ENCODE measurements at places on chromosomes 13 and 19.

- DNase-seq, result no peak
These were observed 2.7 kb upstream of the GNA15 start for GRCh38 chr19:3132971-3133792.

DNA sequence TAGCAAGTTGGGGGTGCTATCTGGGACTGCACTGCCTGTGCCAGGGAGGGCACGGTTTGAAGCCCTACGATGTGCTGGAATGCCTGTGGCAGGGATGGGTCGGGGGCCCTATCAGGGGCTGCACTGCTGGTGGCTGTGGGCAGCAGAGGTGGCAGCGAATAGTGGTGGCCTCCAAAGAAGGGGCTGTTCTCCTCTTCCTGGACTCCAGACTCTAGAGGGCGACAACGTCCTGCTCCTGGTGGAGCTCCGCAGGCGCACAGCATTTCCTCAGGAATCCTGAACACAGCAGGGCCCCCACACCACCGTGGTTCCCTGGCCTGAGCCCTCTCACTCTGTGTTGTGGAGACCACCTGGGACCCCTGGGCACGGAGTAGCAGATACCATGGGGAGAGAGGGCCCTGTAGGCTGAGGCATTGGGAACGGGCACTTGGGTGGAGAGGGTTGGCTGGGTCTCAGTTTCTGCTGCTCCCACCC, 145.6 kb downstream of the TNFRSF19 start:
- no peak for DNase-seq

DNA sequence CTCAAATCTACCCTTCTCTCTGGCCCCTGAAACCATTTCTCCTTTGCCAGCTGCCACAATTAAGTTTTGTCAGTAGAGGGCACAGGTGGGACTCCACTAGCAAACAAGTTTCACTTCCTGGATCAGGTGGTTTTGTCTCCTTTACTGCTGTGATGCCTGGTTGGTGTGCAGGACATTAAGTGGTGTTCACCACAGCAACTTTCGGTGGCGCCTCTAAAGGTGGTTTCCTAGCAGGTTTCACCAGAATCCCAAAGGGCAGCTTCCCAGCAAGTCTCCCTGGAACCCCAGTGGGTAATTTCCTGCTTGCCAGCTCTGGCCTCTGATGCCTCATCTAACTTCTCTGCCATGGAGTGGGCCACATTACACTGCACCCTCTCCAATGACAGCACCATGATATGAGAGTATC, 16.6 kb downstream of the MED4 start:
- DNase-seq, result no peak

- no peak for DNase-seq
These were observed 729.4 kb upstream of the SGCG start for GRCh38 chr13:22451327-22451741.

DNA sequence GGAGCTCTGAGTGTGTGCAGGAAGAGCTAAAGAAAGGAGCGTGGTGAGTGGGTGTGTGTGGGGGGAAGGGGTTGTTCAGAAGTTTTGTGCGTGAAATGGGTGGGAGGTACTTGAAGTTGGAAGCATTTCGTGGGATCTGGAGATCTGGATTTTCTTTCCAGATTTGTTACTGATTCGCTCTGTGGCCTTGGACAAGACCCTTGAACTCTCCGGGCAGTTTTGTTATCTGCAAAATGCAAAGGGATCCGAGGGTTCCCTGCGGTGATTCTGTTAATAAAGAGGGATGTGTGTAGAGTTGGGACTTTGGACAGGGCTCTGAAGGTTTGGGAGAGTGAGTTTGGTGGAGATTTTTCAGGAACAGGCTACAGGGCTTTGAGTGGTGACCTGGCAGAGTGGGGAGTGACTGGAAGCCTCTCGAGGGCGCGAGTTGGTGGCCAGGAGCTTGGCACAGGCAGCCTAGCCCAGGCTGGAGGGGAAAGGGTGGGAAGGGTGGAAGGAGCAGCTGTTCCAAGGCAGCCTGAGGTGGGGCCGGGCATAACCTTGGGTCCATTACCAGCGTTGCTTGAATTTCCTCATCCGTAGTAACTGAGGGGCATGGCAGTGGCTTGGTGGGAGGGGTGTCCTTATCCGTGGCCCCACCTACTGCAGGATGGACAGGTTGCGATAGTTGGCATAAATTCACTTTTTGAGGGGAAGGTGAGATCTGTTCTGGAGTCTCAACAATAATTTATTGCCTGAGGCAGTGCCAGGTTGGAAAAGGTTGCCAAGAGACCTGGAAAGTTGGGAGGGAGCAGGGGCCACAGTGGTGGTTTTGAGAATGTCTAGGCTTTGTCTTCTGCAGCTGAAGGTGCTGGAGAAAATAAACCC, 2.1 kb downstream of the ACTN4 start:
- DNase-seq, result no peak

GRCh38 chr13:40597735-40598365, 68.6 kb downstream of the FOXO1 start:
- DNase-seq, result no peak

GRCh38 chr19:46659151-46660007, 1.6 kb downstream of the DACT3 start:
- DNase-seq, result no peak

DNA sequence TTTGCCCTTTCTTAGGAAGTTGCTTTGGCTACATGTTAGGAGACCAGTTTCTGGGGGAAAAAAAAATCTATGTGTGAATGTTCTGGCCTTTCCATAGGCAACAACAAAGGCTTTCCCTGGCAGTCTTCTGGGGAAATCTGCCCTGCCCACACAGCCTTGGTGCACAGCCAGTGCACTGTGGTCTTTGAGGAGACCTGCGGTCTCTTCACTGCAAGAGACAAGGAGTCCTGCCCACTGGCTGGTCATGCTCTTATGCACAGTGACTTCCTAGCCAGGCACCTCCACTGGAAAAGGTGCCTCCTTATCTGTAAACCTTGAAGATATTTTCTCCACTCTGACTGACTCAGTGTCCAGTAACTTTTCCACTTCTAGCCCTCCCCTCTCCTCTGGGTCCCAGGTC, 155.1 kb downstream of the SUCLA2 start:
- no peak for DNase-seq

DNA sequence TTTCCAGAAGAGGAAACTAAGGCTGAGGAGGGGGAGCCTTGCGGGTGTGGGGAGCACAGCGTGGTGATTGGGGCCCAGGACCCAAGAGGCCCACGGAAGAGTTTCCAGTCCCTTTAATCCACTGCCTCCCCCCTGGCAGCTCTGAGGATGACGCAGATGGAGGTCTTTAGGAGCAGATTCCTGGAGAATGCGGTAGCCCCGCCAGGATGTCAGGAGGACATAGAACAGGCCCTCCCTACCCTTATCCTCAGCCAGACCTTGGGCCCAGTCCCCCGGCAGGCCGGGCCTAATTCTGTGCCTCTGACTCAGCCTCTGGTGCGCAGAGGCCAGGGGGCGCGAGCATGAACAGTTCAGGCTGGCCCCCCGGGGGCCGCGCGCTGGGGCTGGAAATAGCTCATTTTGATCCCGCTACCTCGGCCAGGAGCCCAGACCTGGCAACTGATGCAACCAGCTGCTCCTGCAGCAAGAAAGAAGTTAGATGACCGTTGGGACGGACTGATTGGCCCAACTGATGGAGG, 461 bp upstream of the HSPB6 start:
- no peak for DNase-seq

DNA sequence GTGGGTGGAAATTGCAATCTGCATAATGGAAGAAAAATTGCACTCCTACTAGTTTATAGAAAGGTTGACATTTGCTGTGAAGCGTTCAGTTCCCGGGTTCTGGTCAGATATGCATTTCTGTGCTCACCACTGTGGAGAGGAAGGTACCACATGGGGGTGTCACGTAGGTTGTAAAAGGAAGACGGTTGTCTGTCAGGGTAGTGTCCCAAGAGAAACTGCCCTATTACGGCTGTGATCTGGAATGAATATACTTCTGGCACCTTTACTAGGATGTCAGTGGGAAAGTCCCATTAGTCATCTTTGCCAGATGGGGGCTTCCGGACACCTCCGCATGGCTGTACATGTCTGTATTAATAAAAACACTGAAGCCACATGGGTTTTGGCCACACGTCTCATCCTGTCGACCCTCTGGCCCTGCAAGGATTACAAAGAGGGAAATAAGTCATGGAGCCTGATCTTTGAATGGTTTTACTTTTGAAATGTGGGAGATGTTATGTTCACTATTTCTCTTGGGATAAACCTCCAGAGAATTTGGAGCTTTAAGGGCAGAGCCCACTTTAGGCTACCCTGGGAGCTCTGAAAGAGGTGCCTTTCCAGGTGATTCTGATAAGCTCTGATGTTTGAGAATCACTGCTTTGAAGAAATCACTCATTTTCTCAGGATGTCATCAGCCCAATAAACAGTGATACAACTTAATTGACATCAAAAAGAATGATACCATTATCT, 133.9 kb downstream of the AKAP11 start:
- no peak for DNase-seq

GRCh38 chr13:72514146-72514545, 213.3 kb downstream of the MZT1 start:
- DNase-seq, result no peak

- DNase-seq, result no peak
These were observed 3.3 kb downstream of the LMO7 start for GRCh38 chr13:75639454-75639853.

DNA sequence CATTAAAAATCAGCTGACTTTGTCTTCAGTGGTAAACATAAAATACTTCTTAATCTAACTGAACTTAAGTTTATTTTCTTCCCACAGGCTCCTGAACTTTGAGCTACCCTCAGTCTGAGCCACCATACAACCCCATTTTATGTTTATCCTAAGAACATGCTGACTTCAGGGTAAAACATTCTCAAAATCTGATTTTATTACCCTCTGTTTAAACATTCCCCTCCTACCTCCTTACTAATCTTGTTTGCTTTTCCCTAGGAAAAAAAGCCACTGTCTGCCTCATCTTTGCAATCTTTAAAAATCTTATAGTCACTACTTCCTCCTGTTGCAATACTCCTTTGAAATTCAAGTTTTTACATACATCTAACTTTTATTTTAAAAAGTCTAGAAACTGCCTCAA, 4.0 kb downstream of the ZNF91 start:
- no peak for DNase-seq

- DNase-seq, result no peak
These were observed 185.6 kb downstream of the MTUS2 start for GRCh38 chr13:29005763-29006120.

DNA sequence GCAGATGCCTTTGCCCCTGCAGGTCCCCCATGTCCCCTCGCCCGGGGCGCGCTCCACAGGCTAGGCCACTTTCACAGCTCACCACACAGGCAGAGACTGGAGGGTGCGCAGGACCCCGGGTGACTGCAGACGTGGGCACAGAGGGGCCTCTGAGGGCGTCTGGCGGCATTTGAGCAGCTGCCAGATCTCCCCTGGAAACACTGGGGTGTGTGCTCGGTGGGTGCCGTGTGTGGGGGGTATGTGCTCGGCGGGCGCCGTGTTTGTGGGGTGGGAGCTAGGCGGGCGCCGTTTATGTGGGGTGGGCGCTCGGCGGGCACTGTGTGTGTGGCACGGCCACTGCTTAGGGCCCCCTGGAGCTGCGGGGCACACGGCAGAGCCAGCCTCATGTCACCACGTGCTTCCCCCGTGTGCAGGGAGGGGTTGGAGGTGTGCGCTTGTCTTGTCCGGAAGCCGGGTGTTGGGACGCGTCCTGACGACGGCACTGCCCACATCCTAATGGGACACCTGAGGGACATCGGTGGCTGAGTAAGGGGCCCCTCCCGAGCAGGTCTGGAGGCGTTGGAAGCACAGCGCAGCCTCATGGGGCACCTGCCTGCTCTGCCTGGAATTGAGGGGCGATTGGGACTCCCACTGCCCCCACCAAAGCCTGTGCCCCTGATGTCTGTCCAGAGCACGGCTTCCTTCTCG, 16.7 kb downstream of the CSNK1G2 start:
- DNase-seq, result no peak

DNA sequence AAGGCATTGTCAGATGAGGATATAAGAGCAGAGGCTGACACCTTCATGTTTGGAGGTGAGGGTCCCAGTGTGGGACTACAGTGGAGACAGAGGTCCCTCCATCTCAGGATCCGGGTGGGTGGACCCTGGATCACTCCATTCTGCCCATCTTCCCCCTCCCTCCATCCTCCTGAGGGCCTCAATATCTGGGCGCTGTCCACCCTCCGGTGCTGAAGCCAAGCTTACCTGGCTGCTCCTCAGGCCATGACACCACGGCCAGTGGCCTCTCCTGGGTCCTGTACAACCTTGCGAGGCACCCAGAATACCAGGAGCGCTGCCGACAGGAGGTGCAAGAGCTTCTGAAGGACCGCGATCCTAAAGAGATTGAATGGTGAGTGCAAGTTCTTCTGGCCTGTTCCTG, 11.9 kb downstream of the CYP4F12 start:
- no peak for DNase-seq

- no peak for DNase-seq
These were observed 14.3 kb upstream of the SHD start for GRCh38 chr19:4264812-4265211.

DNA sequence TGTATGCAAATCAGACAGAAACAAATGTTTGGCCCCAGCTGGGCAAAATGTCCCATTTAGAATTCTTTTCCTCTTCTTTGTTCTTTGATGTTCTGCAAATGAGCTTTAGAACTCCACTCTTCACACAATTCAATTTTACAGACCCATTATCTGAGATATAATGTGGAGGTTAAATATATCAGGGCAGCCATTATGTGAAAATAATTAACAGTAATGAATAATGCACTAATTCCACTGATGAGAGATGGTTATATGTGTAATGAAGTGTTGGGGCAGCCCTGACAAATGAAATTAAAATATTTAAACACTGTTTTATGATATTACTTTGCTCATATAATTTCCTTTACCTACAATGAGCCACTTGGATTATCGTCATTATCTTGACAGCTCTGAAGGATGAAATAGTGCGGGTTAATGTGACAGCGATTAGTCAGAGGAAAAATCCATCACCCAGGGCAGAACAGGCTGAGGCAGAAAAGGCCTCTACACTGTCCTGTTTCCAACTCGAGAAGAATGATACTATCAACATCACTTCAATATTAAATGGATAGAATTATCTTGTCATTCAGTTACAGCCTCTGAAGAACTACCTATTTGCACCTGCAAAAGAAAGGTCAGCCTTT, 321.1 kb downstream of the RBM26 start:
- DNase-seq, result no peak

GRCh38 chr19:35955881-35956634, 19.9 kb downstream of the LRFN3 start:
- no peak for DNase-seq

DNA sequence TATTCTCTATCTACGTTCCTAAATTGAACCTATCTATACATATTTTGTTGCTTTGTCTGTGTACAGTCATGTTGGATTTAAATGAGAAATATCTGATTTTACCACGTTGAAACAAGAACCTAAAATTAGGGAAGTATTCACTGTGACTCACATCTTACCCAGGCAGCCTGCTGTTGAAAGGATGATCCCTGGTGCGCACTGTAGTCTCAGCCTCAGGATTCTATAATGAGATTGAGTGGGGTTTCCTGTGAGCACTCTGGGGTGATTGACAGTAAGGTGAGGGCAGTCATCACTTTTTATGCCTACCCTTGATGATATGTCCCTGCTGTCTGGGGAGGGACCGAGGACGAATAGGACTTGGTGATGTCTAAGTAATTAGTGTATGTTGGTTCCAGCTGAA, 35.4 kb downstream of the PCCA start:
- DNase-seq, result no peak

GRCh38 chr19:48714759-48715675, 4.5 kb downstream of the MAMSTR start:
- DNase-seq, result no peak
